ENCODE measurements at places on chromosomes 12 and 14.

GRCh38 chr14:54168489-54168888 lies 211.9 kb upstream of the BMP4 start:
- no peak for DNase-seq

DNA sequence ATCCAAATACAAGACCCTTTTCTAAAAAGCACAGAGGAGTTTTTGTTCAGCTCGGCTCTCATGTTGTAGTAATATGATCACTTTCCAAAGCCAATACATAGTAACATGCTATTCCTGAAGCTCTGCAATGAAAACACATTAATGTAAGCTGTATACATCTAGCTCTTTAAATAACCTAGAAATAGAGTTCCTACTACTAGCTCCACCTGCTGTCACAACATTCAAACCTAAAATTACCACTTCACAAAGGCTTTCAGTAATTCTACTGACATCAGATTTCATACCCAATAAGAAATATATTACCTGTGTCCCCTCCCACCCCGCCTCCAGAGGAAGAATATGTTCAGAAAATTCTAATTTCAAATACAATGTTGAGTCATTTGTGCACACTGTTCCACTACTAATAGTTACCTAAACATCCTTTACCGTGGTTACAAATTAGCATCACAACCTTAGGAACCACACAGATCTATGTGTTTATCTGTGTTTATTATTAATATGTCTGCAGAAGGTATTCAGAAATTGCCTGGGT lies 17.8 kb downstream of the EFCAB11 start:
- DNase-seq, result no peak

DNA sequence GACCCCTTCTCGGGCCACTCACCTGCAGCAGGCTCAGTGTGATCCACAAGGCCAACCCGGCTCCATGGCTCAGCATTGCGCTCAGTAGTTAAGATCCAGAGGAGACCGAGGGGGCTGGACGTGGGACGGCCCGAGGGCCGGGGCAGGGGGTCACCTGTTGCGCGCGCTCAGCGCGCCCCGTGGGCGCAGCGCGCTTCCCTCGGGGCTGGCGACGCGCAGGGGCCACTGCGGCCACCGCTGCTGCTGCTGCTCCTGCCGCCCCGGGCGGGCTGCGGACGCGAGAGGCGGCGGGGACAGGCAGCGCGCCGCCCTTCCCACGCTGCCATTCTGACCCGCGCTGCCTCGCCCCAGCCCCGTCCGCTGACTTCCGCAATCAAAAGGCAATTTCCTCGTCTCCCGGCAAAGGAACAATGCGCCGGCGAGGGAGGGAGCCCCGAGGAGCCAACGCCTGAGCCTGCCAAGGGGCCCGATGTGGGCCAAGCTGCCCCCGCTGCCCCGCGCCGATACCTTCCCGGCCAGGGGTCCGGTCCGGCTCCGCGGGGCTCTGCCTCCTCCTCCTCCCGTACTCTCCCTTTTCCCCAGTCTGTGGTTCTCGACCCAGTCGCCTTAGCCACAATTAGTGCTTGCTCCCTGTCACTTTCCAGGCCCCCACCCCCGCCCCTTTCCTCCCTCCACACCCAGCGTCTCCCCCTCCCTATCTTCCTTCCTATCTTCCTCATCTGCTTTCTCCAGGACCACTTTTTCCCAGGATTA lies 27.3 kb downstream of the PTPRB start:
- DNase-seq, result peak; percentile 32

- DNase-seq, result no peak
These were observed 23.4 kb downstream of the KIF26A start for GRCh38 chr14:104161602-104162367.

GRCh38 chr12:123078120-123078465 lies 72.8 kb downstream of the PITPNM2 start:
- no peak for DNase-seq

GRCh38 chr14:53808042-53808441 lies 148.6 kb downstream of the BMP4 start:
- no peak for DNase-seq

- no peak for DNase-seq
These were observed 151.3 kb downstream of the BTG1 start for GRCh38 chr12:91994208-91994797.

- no peak for DNase-seq
These were observed 344.6 kb downstream of the BTG1 start for GRCh38 chr12:91801048-91801447.

DNA sequence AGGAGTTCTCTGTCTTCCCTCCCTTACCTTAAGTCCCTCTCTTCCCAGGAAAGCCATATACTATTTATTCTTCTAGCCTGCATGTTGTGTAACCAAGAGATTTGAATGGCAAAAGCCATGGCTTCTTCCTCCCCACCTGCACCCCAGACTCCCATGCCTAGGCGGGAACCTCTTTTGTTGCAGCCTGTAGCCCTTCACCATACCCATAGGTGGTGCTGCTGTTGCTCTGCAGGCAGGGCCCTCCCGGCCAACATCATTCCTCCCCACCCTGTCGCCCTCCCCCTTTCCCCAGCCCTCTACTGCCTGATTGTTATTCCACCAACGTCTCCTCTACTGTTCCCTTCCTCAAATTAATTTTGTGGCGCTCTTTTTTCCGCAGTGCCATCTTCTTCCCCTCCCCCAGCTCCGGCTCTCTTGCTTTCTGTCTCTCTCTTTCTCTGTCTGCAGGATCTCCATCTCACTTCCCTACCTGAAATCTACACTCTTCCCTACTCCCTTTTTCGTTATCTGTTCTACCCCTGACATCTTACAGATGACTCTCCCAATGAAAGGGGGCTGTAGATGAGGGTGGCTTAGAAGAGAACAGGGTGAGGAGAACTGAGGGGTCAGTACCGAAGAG lies 13.8 kb downstream of the NGDN start:
- DNase-seq, result peak; percentile 26

- DNase-seq, result no peak
These were observed 24.6 kb downstream of the PLEKHH1 start for GRCh38 chr14:67557656-67558055.

DNA sequence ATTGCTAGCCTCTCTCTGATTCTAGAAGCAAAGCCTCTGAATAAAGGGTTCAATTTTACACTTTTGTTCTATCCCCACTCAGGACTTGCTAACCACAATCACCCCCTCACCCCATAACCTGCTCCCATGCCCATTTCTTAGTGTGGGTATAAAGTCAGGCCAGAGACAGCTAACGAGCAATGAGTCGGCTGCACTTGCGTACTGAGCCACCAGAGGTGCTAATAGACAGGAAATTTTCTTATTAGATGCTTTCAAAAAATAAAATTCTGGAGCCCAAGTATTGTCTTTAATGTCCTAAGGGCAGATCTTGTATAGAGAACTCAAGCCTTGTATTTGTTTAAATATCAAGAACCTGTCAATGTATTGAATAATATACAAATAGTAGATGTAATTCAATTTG lies 256.9 kb downstream of the SYT1 start:
- peak; percentile 15 for DNase-seq

DNA sequence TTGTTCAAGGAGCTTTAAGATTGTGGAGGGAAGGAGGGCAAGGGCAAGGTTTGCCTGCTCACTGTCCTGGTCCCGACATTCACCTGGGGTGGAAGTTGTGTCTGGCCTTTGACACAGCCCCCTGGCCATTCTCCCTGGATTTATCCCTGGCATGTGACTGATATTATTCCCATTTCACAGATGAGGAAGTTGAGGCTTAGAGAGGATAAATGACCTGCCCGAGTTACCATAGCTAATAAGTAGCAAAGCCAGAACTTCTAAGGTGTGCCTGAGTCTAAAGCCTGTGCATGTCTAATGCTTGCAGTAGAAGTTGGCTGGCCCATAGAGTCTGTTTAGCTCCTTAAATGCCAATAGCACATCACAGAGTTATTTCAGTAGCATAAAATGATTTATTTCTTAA lies 720 bp upstream of the FGF6 start:
- DNase-seq, result no peak
